Sigmoid colon (tissue), 7 donors: ENCODE measurements at places on chromosomes 6 and 20. TPM values are rescaled to one million over a fixed set of nuclear protein-coding genes. Genes with fewer than 3 reads are reported as not detected.

Gene CRISP2
- not detected for polyA plus RNA-seq

DNA sequence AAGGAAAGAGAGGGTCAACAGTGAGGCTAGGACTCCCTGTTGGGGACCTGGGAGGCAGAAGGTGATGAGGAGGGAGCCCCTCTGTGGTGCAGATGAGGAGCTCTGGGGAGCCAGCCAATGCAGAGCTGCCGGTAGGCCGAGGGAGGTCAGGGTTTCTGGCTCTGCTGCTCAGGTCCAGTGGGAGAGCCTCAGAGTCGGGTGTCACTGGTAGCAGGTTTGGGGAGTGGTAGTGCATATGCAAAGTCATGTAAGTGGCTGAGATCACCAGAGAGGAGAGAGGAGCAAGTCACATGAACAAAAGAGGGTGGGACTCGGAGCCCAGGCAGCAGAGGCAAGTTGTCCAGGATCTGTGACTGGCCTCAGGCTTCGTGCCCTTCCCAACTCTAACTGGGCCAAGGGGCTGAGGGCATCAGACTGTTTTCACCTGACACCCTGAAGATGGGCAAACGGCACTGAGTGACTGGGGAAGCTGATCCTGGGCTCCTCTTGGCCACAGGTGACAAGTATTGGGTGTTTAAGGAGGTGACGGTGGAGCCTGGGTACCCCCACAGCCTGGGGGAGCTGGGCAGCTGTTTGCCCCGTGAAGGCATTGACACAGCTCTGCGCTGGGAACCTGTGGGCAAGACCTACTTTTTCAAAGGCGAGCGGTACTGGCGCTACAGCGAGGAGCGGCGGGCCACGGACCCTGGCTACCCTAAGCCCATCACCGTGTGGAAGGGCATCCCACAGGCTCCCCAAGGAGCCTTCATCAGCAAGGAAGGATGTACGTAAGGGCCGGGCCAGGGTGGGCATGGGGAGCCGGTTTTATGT is 6.6 kb downstream of the MMP24OS start:
- no peak overlapping the region for H3K4me3 ChIP-seq
- DNase-seq: no peak
- peaks cover 13% of the 10 kb centered on the region for H3K36me3 ChIP-seq
- H3K27ac ChIP-seq: no peak overlapping the region

DNA sequence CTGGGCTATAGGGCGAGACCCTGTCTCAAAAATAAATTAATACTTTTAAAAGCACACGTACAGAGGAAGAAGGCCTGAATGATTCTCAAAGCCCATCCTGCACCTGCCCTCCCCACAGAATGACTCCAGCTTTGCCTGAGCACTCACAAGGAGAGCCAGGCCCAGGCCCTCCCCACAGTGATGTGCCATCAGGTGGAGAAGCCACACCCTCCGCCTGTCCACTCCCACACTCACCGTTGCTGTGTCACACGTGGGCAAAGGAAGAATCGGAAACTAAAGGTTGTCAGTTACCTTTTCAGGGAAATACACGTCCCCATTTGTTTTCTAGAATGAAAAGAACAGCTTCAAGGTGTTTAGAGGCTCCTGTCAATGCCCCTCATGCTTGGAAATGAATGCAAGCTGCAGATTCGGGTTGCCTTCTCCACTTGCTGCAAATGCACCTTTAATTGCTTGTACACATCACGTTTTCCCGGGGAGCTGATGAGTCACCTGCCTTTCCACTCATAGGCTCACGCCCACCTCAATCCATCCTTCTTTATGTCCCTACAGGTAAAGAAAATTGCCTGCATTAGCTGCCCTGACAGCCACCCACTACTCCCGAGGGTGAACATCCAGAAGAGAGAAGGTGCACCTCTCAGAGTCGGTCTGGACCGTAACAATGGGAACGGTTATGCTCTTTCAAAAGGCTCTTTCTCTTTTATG is 45.5 kb upstream of the AFDN start:
- peak; percentile 28 for DNase-seq
- no peaks in the 10 kb centered on the region for H3K4me1 ChIP-seq
- no peak overlapping the region for H3K4me3 ChIP-seq
- H3K36me3 ChIP-seq: no peaks in the 10 kb centered on the region

GRCh38 chr6:141552031-141552430 is 580.7 kb upstream of the GJE1 start:
- H3K27ac ChIP-seq: no peak overlapping the region
- DNase-seq: no peak
- no peak overlapping the region for H3K4me3 ChIP-seq
- H3K4me1 ChIP-seq: no peaks in the 10 kb centered on the region
- no peaks in the 10 kb centered on the region for H3K27me3 ChIP-seq
- H3K36me3 ChIP-seq: no peaks in the 10 kb centered on the region

DNA sequence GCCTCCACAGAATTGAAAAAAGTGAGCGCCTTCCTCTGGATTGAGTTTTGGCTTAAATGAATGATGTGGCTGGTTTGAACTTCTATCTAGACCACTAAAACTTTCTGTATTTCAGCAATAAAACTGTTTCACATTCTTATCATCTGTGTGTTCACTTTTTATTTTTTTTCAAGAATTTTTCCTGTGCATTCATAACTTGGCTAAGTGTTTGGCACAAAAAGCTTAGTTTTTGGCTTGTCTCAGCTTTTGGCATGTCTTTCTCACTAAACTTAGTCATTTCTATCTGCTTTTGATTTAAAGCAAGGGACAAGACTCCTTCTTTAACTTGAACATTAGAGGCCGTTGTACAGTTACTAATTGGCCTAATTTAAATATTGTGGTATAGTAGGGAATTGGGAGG is 1015.1 kb downstream of the EPHA7 start:
- H3K4me1 ChIP-seq: no peaks in the 10 kb centered on the region
- no peaks in the 10 kb centered on the region for H3K27me3 ChIP-seq
- no peaks in the 10 kb centered on the region for H3K36me3 ChIP-seq
- no peak overlapping the region for H3K27ac ChIP-seq
- no peak for DNase-seq

Gene CALHM5
- polyA plus RNA-seq: 0.23 TPM

Gene YTHDF1
- polyA plus RNA-seq: 16.2 TPM

GRCh38 chr6:22082218-22082617 is 214.6 kb downstream of the PRL start:
- no peaks in the 10 kb centered on the region for H3K27me3 ChIP-seq
- H3K27ac ChIP-seq: peak overlapping the region; percentile 39
- no peaks in the 10 kb centered on the region for H3K36me3 ChIP-seq
- no peak overlapping the region for H3K4me3 ChIP-seq

Gene ZNF165
- polyA plus RNA-seq: 4.1 TPM

- no peak for DNase-seq
- no peaks in the 10 kb centered on the region for H3K4me1 ChIP-seq
- H3K36me3 ChIP-seq: no peaks in the 10 kb centered on the region
These were observed 208.7 kb downstream of the ALDH8A1 start for GRCh38 chr6:134741200-134741536.

DNA sequence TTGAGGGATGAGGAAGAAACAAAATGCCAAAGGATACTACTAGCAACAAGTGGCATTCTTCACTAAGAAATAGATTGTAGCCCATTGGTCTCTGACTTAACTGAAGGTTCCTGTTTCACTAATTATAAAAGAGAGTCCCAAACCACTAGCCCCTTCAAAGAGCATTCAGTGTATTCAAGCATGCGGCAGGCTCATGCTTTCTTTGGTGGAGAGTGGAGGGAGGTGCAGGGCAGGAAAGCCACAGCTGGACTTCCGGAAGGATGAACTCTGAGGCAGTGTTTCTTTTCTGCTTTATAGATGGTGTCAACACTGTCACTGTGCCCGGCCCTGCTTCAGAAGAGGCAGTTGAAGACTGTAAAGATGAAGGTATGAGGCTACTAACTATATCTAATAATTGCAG is 636.1 kb downstream of the KIF16B start:
- H3K27me3 ChIP-seq: no peaks in the 10 kb centered on the region
- H3K36me3 ChIP-seq: no peaks in the 10 kb centered on the region
- no peak for DNase-seq
- H3K4me1 ChIP-seq: no peaks in the 10 kb centered on the region

DNA sequence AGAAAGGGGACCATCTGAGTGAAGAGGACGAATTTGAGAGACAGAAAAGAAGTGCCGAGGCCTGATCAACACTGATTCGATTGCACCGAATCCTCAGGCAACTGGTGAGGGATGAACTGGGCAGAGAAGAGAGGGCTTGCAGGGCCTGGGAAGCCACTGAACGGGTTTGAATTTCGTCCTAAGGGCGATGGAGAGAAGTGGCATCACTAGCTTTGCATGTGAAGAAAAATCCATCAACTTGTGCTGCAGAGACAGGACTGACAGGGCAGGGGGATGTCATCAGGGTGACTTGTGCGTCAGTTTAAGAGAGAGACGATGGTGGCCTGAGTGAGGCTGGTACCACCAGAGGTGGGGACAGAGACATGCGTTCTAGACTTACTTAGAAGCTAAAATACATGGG is 73.7 kb upstream of the SLC22A23 start:
- H3K27me3 ChIP-seq: no peaks in the 10 kb centered on the region
- no peaks in the 10 kb centered on the region for H3K36me3 ChIP-seq
- H3K4me1 ChIP-seq: no peaks in the 10 kb centered on the region
- H3K27ac ChIP-seq: no peak overlapping the region

Gene STMND1
- polyA plus RNA-seq: not detected

DNA sequence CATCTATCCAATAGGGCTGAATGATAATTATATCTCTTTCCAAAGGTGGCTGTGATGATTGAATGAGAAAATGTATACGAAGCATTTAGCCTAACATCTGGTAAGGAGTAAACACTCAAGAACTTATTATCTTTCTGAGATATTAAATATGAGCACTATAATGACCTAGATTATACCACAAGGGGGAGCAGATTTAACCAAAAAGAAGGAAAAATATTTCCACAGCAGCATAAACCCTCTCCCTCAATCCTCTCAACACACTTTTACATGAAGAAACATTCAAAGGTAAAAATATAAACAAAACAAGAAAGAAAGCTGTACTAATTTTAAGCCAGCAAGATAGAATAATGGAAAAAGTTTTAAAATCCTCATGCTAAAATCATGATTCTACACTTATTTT is 68.4 kb downstream of the SHPRH start:
- H3K27ac ChIP-seq: no peak overlapping the region
- H3K27me3 ChIP-seq: no peaks in the 10 kb centered on the region

DNA sequence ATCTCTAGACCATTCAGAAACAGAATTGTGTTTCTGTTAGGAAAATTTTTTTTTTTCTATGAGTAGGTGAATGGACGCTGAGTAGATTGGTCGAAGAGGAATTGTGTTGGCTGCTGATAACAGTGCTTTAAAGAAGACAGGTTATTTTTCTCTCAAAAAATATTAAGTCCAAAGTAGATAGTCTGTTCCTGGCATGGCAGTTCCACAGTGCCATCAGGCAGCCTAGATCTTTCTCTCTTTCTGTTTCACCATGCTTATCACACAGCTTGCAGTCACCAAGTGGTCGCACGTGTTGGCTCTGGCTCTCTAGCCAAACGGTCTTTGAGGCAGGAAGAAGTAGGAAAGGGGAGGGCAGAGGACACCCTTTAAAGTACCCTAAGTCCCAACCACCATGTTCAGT is 22.4 kb upstream of the SERINC3 start:
- no peaks in the 10 kb centered on the region for H3K27me3 ChIP-seq
- H3K27ac ChIP-seq: peak overlapping the region; percentile 54
- H3K4me1 ChIP-seq: peaks cover 41% of the 10 kb centered on the region
- H3K4me3 ChIP-seq: no peak overlapping the region

Gene THBD
- 7.3 TPM for polyA plus RNA-seq

Gene SIRPD
- polyA plus RNA-seq: 0.90 TPM
